ENCODE measurements at places on chromosomes 7 and 10.

- no peak for DNase-seq
Measured at GRCh38 chr10:35268791-35269257, 67.5 kb upstream of the CCNY start.

- no peak for DNase-seq
Measured at GRCh38 chr7:35802102-35802466, 1.2 kb downstream of the SEPTIN7 start.

DNA sequence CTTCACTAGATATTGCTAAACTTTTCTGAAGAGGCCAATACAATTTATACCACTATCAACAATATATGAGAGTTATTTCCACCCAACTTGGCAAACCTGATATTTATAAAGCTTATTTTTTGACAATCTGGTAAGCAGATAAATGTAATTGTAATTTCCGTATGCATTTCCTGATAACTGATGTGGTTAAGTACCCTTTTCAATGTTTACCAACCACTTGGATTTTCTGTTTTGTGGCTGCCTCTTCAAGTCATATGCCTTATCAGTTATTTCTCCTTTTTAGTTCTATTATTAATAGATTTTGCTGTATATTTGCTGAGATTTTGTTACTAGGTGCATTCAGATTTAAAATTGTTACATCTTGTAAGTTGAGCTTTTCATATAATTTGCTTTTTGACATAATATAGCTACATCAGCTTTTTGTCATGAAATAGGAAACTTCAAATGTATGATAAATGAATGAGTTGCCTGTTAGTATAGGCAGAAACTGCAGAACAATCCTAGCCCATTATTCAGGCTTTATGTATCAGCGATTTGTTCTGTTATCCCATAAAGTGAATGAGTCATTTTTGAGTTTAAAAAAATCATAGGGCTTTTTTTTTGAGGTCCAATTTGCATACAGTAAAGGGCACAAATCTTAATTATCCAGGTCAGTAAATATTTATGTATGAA, 11.5 kb downstream of the SGPL1 start:
- DNase-seq, result no peak

GRCh38 chr7:148883266-148884048, 634 bp downstream of the EZH2 start:
- no peak for DNase-seq

DNA sequence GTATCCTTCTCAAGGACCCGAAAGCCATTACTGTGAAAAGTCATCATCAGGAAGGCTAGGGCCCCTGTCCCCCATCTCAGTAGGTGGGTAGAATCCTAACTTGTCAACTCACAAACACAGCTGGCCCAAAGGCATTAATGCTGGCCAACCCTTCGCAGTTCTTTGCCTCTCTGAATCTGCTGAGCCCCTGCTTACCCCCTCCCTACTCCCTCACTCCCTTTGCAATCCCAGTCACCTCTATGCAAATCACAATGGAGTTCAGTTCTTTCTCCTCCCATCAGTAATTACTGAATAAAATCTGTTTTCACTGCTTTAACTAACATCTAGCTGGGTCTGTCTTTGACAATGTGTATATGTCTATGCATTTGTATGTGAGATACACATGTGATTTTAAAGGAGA, 38.1 kb upstream of the AOAH start:
- no peak for DNase-seq
